ENCODE measurements at places on chromosomes 1 and 21.
A peak's percentile ranks its signal among the peaks of the same experiment; 100 is the strongest.

GRCh38 chr1:186620566-186621350, 59.5 kb downstream of the PTGS2 start:
- no peak for DNase-seq

- no peak for DNase-seq
Measured at GRCh38 chr21:16198546-16198945, 468.8 kb downstream of the USP25 start.

DNA sequence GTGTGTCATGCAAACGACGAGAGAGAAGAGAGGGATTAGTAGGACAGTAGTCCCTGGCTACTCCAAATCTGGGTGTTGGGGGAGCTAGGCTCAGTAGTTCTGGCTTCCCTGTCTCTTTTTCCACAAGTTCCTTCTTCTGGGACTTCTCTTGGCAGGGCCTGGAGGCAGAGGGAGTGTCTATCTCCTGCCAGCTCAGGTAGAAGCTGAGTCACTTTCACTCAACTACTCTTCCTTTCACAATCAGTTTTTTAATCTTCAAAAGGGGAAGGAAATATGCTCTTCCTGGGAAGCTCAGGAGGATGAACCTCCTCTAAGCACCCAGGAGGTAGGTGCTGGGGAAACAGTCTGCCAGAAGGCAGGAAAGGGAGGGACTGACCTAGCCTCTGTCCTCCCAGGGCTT, 35.2 kb upstream of the MAGOH start:
- no peak for DNase-seq

DNA sequence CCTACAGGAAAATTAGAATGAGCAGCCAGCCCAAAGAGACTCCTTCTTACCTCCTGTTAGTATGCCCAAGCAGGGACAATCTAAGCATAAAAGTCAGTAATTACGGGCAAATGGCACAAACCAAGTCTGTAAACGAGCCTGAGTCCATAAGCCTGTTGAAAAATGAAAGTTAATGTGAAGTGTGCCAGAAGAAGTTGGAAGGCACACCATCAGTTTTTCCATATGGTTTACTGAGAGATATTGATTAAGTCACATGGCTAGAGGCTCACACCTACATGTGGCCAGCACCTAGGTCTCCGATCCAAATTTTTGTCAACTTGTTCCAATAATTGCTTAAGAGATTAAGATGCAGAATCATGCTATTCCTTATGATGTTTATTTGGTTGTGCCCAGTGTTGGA, 242.4 kb upstream of the CSF3R start:
- DNase-seq: no peak

GRCh38 chr21:44657635-44658540, at the start of gene KRTAP12-3:
Gene KRTAP12-3, plus strand, starts transcription at chr21:44657932. Its CDS starts 48 bp downstream, at chr21:44657980.
- peak; percentile 17 for DNase-seq

DNA sequence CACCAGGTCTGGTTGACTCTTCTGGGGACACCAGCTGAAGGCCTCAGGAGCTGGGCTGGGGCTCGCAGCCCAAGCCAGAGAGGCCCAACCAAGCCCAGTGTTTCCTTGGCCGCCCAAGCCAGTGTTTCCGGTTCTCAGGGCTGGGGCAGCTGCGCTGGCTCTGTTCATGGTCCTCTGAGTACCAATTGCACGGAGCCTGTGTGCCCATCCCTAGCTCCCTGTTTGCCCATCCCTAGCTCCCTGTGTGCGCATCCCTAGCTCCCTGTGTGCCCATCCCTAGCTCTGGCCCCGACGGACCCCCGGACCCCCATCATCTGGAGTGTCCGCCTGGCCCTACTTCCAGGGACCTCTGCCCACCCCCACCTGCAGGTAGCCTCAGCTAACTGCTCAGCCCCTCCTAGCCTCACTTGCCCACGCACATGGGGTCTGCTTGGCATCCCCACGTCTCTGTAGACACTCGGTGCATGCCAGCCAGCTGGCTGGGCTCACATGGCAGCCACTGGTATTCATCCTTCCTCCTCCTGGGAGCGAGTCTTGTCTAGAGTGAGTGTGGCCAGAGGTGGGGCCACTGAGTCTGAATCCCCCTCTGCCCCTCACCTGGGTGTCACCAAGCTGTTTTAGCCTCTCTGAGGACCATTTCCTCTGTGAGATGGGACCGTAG, 64.0 kb downstream of the WNT9A start:
- DNase-seq: no peak

DNA sequence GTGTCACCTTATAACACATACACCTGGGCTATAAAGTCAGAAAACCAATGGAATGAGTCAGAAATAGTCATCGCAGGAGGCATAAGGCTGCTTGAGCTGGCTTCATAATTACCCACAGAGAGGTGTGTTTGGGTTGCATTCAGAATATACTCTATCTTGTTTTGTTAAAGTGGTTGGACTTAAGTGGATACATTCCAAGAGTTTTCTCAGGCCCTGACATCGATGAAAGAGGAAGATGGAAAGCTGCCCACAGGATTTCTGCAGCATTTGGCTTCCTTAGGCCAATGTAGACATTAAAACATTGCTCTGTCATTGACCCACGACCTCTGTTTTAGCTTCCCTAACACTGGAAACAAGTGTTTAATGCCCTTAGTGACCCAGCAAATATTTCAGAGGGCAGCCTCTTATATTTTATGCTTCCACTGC, 18.6 kb upstream of the BCL10 start:
- no peak for DNase-seq

- no peak for DNase-seq
Measured at GRCh38 chr1:7315946-7316345, 455.1 kb upstream of the VAMP3 start.

GRCh38 chr21:40141621-40142020, 274.4 kb downstream of the PCP4 start:
- DNase-seq: no peak

- no peak for DNase-seq
Measured at GRCh38 chr1:1628754-1629429, 3.1 kb upstream of the MMP23B start.

GRCh38 chr1:203504400-203505250, 10.7 kb downstream of the OPTC start:
- DNase-seq: peak; percentile 55

- no peak for DNase-seq
Measured at GRCh38 chr1:182004601-182005000, 56.9 kb downstream of the ZNF648 start.

- no peak for DNase-seq
Measured at GRCh38 chr1:178057912-178058534, 35.9 kb upstream of the RASAL2 start.

DNA sequence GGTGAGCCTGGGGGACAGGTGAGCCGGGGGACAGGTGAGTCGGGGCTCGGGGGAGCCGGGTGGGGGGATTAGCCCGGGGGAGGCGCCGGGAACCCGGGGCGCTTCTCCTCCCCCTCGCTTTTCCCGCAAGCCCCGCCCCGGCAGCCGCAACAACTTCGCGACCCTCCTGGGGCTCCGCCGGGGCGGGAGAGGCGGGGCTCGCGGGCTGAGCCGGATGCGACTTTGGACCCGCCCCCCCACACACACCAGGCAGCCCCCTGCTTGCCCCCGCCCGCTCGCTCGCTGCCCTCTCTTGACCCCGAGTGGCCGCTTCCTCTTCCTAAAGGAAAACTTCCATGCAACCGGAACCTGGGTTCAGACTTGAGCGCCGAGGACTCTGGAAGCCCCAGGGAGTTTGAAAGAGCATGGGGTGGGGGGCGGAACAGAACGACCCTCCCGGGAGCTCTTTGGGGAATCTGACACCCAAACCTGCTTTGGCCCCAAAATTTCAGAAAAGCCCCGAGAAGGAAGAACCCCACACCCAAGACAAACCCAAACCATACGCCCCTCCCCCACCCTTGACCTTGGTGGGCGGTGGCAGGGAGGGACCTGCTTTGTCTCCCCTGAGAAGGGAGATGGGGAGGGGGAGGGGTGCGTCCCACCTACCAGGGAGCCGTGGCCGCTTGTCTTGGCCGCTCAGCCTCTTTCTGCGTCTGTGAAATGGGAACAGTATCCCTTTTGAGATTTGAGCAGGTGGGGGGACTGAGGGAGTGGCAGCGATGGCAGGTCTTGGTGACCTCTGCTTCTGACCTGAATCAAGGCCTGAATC, 550 bp downstream of the ARHGEF16 start:
- no peak for DNase-seq

GRCh38 chr21:33132054-33132453, 62.1 kb downstream of the OLIG1 start:
- DNase-seq: no peak

DNA sequence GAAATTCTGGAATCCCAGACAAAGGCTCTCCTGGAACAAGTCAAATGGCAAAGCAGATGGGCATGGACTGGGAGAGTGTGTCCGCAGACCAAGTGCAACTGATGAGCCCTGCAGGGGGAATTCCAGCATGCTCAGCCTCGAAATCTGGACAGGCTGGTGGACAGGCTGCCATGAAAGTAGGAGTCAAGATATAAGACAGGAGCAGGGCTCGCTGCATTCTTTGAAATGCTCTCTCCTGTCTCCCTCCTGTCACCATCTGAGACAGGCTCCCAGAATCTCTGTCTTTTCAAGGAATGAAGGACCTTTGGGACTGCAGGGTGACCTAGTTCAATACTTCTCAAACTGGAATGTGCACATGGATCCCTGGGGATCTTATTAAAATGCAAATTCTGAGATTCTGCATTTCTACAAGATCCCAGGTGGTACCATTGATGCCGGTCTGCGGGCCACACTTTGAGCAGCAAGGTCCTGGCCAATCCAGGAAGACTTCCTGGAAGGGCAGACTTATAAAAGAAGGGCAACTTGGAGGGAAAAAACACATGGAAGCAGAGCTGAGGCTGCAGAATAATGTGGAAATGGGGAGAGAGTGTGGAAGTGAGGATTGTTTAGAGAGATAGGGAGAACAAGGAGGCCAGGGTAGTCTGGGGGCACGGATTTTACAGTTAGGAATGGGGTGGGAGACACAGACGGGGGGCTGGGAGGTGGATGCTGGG, 29.8 kb downstream of the TNNT2 start:
- no peak for DNase-seq

DNA sequence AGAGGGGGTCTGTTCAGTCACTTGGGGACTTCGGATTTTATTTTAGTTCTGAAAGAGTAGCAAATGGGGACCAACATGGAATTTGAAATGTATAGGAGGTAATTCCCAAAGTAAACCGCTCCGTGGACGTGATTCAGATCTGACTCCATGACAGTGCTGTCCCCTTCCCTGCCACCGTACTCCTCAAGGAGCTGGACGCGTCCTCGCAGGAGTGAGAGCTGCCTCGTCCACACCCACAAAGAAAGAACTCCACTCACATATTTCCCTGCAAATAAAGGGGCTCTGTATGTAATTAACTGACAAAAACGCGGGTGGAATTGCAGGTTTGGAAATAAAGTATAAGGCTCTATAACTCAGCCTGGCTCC, 183.6 kb downstream of the ETS2 start:
- no peak for DNase-seq

DNA sequence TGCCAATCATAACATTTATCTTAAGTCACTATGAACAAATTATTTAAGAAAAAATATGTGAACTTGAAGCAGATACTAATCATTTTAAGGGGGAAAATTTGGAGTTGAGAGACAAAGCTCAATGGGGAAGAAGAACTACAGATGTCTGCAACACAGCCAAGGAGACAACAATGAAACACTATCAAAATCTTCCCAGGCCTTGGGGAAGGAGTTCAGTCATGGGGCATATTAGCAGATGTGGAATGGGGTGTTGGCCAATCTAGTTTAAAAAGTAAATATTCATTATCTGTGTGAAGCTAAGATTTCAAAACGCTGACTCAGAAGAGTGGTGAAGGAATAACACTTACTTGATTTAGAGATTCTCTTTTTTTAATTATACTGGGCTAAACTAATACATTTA, 671.6 kb upstream of the ZP4 start:
- DNase-seq: no peak

DNA sequence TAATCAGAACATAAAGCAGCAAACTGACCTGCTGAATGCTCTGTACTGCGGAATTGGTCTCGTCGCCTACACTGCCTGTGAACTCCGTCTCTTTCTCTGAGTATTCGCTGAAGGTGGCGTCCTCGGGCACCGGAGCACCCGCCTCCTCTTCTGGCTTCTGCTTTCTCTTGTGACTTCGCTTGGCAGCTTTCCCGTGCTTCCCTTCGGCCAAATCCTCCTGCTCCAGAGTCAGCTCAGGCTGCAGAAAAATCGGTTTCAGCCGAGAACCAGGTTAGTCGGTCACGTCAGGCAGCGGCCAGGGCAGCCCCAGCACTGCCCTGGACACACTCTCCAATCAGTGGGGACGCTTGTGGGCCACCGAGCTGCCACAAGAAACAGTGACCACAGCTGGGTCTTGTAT, 35.8 kb upstream of the RIPK4 start:
- no peak for DNase-seq

- no peak for DNase-seq
Measured at GRCh38 chr1:206651014-206651413, 15.7 kb downstream of the DYRK3 start.

- no peak for DNase-seq
Measured at GRCh38 chr1:163777205-163777604, 455.5 kb downstream of the NUF2 start.

DNA sequence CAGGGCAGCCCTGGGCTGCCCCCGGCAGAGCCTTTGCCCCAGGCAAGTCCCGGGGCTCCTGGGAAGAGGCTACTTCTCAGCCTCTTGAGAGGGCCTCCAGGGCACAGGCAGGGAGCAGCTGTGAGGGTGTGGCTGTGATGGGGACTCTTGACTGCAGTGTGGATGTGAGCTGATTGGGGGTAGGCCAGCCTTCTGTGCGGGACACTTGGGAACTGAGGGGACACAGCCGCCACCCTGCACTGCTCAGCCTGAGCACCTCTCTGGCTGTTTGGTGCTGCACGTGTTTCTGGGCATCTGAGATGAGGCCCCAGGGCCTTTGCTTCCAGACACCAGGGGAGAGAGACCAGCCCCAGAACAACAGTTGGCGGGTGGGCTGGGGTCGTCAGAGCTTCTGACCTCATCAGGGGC, 62.1 kb downstream of the SKI start:
- no peak for DNase-seq

All from stimulated activated CD8-positive, alpha-beta memory T cell treated with anti-CD3 and anti-CD28 coated beads, Interleukin-4, amount 100 ng/mL, for 1 hour (primary cell).